Stimulated activated CD4-positive, alpha-beta T cell treated with anti-CD3 and anti-CD28 coated beads, Interleukin-15, amount 100 ng/mL, for 24 hours (primary cell): ENCODE measurements at places on chromosomes 2 and 18.

- DNase-seq: no peak
These were observed 13.6 kb upstream of the TEX51 start for GRCh38 chr2:126884861-126885750.

DNA sequence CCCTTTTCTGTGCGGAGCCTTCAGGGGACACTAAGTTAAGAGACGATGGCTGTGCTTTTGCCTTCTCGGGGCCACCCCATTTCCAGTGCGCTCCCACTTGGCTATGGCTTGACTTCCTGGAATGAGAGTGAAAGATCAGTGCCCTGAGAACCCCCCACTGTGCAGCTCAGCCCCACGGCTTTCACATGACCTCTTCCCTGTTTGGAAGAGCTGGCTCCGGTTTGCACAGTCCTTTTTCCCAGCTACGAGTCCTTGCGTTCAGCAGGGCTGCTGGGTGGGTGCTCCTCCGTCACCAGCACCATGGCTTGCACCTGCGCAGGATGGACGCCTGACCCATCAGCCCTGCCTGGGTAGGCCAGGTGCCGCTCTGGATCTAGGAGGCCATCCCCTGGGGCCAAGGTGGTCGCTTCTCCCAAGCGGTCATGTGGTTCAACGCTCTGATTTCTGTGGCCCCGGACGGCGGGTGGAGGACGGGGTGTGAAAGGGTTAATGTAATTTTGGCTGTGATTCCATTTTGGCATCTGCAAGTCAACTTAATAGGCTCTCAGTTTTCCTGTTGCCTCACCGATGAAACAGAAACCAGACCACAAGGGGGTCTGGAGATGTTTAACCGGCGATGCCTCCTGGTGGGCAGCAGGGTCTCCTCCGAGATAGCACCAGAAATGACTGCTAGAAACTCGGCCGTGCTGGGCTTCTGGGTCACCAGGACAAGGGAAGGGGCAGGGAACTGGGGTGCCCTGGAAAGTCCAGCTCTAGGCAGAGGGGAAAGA, 113.1 kb upstream of the HAAO start:
- DNase-seq: no peak

DNA sequence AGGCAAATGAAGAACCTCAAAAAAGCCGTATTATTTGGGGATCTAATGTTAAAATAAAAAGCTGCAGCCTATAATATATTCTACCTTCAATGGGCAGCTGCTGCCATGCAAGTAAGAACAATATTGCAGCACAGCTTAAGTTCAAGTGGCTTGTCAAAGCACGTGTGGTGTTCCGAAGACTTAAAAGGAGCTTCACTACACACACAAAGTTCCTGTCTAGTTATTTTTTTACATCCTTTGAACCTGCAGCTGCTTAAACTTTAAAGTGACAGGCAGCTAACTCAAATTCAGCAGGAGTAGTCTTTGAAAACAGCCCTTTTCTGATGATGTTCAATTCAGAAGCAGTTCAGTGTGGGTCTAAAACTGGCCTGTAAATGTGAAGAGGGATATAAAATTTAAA, 85.8 kb upstream of the XIRP2 start:
- no peak for DNase-seq

- DNase-seq: no peak
These were observed 18.0 kb upstream of the SERPINB11 start for GRCh38 chr18:63684718-63685117.

GRCh38 chr18:26656431-26656943, 108.1 kb upstream of the KCTD1 start:
- no peak for DNase-seq

DNA sequence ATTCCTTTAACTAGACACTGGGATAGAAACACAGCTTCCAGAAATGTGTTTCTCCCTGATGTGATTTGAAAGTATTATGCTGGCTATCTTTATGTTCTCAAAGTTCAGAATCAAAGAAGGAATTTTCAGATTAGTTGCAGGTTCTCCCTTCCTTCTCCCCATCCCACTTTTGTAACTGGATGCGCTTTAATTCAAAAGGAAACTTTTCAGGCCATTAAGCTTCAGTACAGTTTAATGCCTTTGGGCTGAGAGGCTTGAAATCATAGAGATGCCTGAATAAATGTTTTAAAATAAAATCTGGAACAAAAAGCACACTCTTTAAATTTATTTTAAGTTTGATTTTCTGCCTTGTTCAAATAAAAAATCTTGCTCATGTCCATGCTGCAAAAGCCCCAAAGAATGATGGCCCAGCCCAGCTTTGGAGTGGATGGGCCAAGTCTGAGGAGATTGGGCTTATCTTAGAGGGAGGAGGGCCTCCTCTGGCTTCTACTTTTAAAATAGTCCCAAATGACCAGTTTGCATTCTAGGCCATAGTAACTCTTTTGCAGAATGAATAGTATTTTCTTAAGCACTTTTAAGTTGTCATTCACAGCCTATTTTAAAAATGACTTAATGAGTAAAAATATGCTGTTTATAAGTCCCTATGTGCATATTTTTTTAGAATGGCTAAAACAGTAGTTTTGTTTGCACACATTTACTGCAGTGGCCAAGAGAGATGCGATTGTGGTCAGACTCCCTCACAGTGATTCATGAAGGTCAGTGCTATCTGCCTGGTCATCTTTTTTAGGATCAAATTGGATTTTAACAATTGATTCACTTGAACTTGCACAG, 129.2 kb downstream of the MTX2 start:
- DNase-seq: no peak

DNA sequence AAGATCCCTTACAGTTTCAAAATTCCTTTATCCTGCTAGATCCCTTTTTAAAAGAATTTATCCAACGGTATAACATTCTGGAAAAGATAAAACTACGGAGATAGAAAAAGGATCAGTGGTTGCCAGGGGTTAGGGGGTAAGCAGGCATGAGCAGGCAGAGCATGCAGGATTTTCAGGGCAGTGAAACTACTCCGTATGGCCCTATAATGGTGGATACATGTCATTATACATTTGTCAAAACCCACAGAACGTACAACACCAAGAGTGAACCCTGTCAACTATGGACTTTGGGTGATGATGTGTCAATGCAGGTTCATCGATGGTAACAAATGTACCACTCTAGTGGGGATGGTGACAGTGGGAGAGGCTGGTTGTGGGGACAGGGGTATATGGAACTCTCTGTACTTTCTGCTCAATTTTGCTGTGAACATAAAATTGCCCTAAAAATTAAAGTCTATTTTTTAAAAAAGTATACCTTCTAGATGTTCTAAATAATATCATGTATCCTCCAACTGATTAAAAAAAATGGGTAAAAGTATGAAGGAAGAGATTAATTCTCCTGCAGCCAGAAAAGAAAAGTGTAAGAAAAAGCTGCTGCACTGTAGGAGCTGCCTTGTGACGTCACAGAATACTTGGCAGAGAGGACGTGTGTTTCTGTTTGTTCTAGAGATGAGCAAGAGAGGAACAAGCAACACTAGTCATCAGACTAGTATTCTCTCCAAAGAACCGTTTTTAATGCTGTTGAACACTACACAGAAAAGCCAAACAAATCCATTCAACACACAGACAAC, 23.6 kb downstream of the ANKRD44 start:
- DNase-seq: peak; percentile 57

- no peak for DNase-seq
These were observed 47.9 kb upstream of the RAB12 start for GRCh38 chr18:8561123-8561910.

DNA sequence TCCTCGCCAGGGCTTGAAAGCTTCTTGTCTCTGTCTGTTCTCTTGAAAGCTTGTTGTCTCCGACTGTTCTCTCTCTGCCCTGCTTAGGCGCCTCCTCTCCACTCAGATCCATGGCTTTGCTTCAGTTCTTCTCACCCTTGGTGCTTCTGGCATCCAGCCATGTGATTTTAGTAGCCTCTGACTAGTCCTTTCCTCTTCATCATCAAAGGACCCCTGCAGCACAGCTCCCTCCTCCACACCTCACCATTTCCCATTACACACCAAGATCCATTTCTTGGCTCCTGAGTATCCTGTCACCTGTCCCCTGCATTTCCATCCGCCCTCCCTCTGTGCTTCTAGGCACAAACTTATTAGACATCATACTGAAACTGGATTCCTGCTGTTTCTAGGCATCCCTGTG, 59.4 kb downstream of the ZNF236 start:
- no peak for DNase-seq
